ENCODE measurements at places on chromosomes 3 and 15.

GRCh38 chr15:92878593-92879053 lies 21.5 kb upstream of the CHD2 start:
- no peak for DNase-seq

DNA sequence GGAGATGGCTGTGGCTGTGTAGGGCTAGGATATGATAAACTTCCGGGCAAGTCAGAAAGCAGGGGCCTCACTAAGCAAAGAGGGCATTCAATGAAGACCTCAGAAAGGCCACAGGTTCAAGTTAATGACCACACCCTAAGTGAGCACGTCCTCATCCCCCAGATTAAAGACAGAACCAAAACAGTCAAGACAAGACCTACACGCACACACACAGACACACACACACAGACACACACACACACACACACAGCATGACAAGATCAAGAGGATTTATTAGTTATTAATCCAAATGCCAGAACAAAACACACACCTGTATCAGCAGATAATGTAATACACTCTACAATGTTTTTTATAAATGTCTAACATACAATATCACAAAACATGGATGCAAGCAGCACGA lies 546.2 kb downstream of the FGF12 start:
- no peak for DNase-seq

- no peak for DNase-seq
Observed at GRCh38 chr3:40851836-40852235, 327.1 kb downstream of the ZNF621 start.

GRCh38 chr3:23153436-23153835 lies 49.7 kb upstream of the UBE2E2 start:
- no peak for DNase-seq

DNA sequence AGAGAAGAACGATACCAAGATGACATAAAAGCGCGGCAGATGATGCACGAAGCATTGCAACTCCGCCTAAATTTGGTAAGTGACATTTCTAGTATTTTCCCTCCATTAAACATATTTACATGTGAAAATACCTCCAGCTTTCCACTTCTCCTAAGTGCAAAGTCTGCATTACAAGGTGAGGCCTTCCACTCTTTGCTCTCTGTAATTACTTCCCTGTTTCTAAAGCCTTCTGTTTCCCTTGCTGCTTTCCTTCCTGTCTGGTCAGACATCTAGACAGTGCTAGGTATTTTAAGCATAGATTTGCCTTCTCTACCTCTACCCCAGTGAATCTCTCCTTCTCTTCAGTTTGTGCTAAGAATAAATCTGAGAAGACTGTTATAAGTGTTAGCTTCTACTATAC lies 1.9 kb downstream of the P2RY12 start:
- DNase-seq = no peak

GRCh38 chr3:85977615-85978338 lies 1013.2 kb downstream of the VGLL3 start:
- DNase-seq = no peak

- no peak for DNase-seq
Observed at GRCh38 chr3:172189987-172190603, 150.7 kb downstream of the FNDC3B start.

GRCh38 chr3:16417945-16418739 lies 95.4 kb downstream of the RFTN1 start:
- no peak for DNase-seq

DNA sequence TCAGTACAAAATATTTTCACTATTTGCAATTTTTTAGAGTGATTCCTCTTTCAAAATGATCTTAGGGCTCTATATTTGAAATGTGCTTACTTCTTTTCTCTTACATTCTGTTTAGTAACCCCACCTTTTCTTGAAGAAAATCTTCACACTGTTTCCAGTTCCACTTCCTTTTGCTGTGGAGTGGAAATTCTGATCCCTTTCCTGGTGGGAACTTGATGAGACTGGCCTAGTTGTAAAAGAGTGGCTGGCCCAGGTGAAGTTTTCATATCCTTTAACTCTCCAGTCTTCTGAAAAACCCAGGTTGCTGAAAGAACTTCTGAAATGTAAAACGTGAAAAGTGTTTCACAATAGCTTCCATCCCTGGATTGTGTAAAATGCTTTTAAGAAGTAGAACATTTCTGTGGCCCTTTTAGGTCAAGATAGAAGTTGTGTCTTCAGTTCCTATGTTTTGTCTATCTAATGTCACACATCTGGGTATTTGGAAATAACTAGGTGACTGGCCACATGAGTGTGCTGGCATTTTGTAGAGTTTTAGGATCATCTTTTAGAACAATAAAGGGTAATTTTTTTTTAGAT lies 84.8 kb upstream of the LRIG1 start:
- no peak for DNase-seq

DNA sequence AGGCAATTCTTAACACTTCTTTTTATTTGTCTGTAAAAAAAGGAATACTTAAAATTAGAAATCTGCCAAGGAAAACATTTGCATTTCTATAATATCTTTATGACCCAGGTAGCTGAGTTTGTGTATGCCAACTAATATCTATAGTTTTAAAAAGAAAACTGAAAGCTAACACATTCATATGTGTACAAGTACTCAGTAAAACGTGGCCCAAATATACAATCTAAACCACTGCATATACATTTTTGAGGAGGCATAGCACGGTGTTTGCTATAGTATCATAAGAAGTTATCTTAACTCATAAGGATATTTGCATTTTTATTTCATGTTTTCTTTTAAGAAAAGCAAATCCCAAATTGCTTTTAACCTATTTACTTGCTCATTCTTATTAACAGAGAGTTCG lies 172.7 kb downstream of the ZBTB20 start:
- no peak for DNase-seq

All from suprapubic skin (tissue), 4 donors.